Mesangial cell (primary cell): ENCODE measurements at places on chromosomes 6 and 20. TPM values are rescaled to one million over a fixed set of nuclear protein-coding genes. Genes with fewer than 3 reads are reported as not detected.

Gene RING1
- 18.4 and 27.4 TPM in 2 replicates for total RNA-seq

Gene RSPO3
- total RNA-seq, result 0.16 and 0.25 TPM in 2 replicates

Gene C6orf141
- 2.3 and 9.1 TPM in 2 replicates for total RNA-seq

Gene MACROD2
- 0.49 and 1.4 TPM in 2 replicates for total RNA-seq

Gene SULF2
- 9.0 and 55.0 TPM in 2 replicates for total RNA-seq

Gene LRFN2
- not detected in 2 replicates for total RNA-seq

Gene CD93
- total RNA-seq, result not detected in 2 replicates

Gene APCDD1L
- total RNA-seq, result 8.0 and 27.9 TPM in 2 replicates

Gene GPR6
- not detected in 2 replicates for total RNA-seq
